ENCODE measurements at places on chromosomes 7 and 10.

- no peak for DNase-seq
These were observed 690.9 kb downstream of the NXPH1 start for GRCh38 chr7:9124320-9124719.

- DNase-seq = no peak
These were observed 18.5 kb upstream of the TNS3 start for GRCh38 chr7:47600199-47601118.

- no peak for DNase-seq
These were observed 922 bp downstream of the CXCL12 start for GRCh38 chr10:44383749-44384600.

- no peak for DNase-seq
These were observed 37.8 kb upstream of the GALNTL5 start for GRCh38 chr7:151918510-151918843.

GRCh38 chr7:94600267-94600666 is 55.7 kb downstream of the SGCE start:
- no peak for DNase-seq

GRCh38 chr7:1868516-1869165 is 198.6 kb downstream of the ELFN1 start:
- no peak for DNase-seq

DNA sequence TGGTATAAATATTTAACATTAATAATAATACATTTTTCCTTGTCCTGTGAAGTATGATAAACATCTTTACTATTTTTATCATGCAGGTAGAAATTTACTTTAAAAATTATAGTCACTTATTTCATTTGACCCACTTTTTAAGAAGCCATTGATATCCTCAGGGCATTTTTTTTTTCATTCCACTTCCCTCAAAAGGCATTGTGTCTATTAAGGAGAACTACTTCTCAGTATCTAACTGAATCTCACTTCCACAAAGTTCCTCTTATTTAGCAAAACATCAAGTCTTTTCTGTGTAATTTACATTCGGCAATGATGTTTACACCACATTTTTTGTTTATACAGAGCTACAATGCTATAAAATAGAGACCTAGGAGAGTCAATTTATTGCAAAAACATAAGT is 388.2 kb upstream of the AKR1E2 start:
- DNase-seq = no peak

DNA sequence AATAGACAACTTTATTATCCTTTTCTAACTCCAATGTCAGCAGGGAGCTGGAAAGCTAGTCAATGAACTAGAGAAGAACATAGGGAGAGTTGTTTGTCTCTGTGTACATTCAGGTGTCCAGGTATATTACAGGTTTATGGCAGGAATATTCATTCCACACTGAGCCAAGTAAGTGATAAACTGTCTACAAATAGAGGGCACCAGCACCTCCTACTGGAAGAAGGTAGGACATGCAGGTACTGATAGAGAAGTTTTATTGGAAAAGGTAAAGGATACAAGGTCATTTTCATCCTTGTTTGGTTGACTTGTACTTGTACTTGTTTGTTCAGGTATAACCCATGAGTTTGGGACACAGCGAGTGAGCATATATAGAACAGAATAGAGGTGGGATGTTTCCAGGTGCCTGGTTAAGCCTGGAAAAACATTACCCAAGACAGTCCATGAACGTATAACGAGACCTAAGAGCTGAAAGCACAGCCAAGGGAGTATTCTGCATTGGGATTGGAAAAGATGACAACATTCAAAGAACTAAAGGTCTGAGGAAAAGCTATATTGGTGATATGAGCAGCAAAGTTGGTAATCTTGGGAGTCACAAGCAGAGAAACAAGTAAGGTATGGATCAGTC is 61.4 kb upstream of the PPP1R3C start:
- peak; percentile 18 for DNase-seq

GRCh38 chr10:22599636-22600228 is 114.6 kb downstream of the PIP4K2A start:
- no peak for DNase-seq

DNA sequence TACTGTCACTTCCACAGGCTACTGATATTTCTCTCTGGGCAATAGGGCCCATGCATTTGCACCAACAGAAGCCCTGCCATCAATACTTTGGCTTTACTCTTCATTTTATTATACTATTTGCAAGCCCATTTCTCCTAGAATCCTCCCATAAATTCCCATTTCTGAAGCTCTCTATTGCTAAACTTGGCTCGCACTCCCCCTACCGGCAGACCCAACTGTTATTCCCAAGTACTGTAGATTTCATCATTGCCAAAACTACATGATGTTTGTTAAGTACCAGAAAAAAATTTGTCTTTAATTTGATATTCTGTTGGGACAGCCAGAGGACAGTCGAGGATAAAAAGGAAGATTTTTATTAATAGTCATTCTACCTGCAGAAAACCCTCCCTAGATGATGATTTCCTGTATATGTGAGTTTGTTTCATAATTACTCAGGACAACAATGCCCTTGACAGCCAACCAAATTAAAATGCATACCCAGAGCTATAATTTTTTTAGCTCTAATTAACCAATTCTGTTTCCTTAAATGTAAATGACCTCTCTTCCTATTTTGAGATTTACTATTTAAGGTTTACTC is 298.6 kb downstream of the REEP3 start:
- peak; percentile 6 for DNase-seq

- DNase-seq = no peak
These were observed 11.8 kb downstream of the COG5 start for GRCh38 chr7:107551936-107552335.

DNA sequence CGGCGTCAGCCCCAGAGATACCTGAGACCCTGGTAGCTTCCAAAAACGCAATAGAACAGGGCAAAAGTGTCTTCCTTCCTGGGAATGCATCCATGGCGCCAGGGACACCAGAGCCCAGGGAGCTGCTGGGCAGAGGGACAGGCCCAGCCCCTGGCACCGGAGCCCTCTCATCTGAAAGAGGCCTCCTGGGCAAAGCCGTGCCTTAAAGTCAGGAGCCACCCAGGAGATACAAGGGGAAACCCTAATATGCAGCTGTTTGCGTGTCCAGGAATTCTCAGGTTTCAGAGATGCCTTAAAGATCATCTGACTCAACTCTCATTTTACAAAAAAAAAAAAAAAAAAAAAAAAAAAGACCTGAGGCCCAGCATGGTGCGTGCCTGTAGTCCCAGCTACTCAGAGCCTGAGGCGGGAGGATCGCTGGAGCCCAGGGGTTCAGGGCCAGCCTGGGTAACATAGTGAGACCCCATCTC is 28.0 kb downstream of the NUDT1 start:
- DNase-seq = no peak

- no peak for DNase-seq
These were observed 184.2 kb downstream of the STK31 start for GRCh38 chr7:23893942-23894891.

DNA sequence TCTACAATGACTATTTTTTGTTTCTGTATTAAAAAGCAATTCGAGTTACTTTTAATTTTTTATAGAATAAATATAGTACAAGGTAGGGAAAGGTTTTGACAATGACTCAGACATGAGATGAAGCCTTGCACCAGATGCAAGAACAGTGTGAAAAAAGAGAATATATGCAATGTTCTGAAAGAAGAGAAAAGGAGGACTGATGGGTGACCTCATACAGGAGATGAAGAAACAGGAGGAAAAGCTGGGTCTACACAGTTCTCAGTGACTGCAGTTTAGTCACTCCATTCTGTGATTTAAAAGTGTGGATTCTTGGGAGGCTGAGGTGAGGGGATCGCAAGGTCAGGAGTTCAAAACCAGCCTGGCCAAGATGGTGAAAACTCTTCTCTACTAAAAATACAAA is 38.3 kb upstream of the YAE1 start:
- no peak for DNase-seq

- no peak for DNase-seq
These were observed 11.4 kb downstream of the SH3PXD2A start for GRCh38 chr10:103843854-103844570.

DNA sequence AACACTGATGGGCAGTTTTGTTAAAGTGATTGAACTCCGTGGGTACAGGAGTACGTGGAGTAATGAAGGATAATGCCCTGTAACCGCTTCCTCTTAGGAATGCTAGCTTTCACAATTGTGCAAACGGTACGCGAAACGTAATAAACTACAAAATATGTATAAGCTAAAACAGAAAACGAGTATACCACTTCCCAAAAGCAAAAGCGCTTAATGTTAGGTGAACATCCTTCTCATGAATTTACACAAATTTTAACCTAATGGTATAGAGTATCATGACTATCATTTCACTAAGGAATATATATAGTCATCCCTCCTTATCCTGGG is 395 bp upstream of the ZNF25 start:
- no peak for DNase-seq

DNA sequence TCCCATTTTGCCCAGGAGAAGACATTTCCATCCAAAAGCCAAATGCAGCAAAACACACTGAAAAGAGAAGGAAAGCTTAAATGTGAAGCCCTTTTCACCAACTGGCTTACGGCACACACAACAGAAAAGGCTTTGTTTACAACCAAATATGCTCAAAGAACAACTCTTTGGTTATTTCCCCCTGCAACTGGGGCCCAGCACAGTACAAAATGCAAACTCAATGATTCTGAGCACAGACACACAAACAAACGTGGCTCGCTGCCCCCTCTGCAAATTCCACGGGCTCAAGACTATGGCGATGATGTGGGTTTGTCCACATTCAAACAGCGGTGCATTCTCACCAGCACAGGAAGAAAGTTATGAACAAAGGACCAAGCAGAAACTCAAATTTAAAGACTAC is 5.3 kb downstream of the CPXM2 start:
- no peak for DNase-seq

DNA sequence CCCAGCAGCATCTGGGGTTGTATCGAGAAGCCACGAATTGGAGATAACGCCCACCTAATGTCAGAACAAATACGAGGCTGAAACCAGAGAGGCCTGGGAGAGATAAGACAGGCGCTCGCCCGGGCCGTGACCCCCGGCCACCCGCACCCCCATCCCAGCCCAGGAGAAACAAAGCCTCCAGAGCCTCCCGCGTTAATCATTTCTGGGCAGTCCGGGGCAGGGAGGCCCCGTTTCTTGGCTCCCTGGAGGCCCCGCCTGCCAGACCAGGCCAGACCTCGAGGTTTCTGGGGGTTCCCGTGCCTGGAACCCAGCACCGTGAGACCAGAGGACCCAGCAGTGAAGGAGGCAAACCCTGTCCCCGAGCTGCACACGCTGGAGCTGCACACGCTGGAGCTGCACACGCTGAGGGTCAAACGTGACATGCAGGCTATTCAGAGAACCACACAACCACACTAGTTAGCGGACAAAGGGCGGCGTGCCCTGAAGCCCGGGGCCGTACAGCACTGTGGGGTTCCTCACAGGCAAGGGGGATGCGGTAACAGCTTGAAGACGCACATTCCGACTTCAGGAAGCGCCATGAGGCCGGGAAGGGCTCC is 53.4 kb downstream of the FOXL3 start:
- no peak for DNase-seq

- peak; percentile 56 for DNase-seq
These were observed 41.4 kb downstream of the VAX1 start for GRCh38 chr10:117096599-117097201.

DNA sequence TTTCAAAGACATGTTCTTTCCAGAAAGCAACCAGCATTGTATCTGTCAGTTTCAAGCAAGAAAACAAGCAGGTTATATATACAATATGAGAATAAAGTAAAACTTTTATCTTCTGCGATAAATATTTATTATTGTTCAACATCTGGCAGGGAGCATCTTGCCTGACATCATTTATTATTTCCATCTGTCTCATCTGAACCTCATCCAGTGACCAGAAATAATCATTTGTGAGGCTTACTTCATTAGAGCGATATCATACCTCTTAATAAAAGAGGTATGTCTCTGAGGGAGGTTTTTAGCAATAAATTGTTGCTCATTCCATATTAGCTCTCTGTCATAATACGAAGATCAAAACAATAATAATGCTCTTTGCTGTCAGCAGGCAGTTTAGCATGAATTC is 226.1 kb downstream of the CDC14C start:
- DNase-seq = no peak

- no peak for DNase-seq
These were observed 61.2 kb upstream of the NPVF start for GRCh38 chr7:25289518-25289917.

- no peak for DNase-seq
These were observed 24.0 kb upstream of the PAPSS2 start for GRCh38 chr10:87635498-87636312.

DNA sequence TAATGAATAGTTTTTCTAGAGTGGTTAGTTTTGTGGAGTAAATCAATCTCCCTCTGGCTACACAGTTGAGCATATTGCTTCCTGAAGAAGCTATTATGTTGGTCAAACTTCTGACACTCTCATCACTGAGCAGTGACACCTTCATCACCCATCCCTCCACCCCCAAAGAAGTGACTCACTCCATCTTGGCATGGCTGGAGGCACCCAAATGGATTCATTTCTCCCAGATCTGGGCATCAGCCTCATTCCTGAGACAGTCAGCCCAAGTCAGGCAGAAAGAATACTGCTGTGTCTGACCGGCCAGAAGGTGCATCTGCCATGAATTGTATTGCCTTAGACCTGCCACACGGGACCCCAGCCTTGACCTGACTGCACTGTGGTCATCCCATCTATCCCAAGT is 117.0 kb upstream of the HABP2 start:
- no peak for DNase-seq

DNA sequence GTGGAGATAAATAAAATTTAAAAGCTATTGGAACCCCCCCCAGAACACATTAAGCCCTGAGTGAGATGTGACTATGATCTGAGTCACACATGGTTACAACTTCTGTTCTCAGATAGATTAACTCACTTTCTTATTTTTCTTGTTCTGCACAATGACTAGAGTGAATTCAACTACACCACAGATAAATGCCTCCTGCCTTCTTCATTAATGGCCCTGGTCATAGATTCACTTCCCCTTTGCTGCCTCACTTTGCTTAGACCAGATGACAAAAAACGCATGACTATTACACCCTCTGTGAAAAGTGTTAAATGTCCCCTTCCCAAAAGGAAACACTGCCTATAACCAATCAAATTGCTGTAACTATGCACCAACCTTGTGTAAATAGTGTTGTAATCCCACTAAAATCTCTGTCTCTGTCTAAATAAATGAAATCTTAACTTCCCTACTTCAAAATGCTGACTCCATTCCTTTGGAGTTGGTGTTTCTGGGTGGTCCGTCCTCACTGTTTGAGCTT is 49.4 kb downstream of the AKR1D1 start:
- no peak for DNase-seq

DNA sequence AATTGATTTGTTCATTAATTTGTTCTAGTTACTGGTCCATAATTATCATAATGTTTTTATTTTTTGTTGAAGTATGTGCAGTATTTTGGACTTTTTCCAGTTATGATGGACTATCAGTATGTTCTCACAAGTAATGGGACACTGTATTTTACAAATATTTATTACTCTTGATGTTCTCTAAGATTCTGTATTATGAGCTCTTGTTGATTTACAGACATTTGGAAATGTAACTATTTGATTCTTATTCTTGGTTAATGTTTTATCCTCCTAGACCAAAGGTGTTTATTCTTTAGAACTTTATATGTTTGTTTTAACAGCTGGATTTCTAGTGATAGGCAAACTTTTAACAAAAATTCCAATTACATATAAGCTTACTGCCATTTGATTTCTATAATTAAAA is 200.6 kb downstream of the SDK1 start:
- no peak for DNase-seq
